ENCODE measurements at places on chromosomes 4 and X.
A peak's percentile ranks its signal among the peaks of the same experiment; 100 is the strongest.

GRCh38 chr4:68272380-68272779, 26.9 kb upstream of the TMPRSS11B start:
- no peak for DNase-seq

DNA sequence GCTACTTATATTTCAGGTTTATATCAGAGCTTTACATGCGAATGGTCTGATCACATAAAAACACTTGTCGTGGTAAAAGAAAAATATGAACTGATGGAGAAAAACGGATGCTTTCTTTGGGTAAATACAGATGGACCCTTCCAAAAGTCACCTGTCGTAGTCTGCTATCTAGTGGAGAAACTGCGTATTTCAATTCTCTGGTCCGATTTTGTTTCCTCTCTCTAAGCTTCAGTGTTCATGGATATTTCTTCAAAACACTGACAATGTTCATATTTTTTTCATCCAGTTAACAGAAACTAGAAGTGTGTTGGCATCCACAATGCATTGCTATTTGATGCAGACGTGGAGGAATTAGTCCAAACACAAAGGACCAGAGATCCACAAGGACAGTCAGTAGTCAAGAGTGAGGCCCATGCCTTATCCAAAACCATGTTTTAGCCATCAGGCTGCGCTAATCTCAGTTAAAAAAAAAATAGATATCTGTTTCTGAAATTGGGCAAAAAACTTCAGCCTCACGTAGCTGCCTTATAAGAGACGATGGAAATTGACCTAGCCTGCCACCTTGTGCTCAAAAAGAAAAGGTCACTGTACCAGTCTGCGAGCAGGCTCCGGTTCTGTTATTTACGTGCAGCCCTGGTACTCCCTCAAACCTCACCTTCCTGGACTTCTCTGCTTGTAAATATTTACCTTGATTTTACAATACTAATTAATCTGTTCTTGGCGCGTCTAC, 16.0 kb downstream of the MEPE start:
- peak; percentile 9 for DNase-seq

- no peak for DNase-seq
Observed at GRCh38 chr4:63786171-63786570, 623.1 kb downstream of the TECRL start.

DNA sequence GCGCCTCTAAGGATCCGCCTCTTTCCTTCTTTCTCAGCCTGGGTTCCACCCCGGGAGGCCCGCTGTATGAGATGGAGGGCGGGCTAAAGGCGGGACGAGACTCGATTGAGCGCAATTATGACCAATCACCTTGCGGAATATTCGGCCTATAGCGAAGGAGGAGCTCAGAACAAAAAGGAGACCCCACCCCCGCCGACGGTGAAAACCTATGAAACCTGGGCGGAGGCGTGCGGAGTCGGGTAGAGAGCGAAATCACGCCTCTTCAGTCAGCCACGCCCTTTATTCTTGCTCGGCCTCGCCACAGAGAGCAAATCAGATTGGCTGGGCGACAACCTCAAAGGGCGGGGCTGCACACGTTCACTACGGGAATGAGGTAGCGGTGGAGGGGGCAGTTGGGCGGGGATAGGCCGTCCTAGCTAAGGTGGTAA, 615 bp upstream of the CDK16 start:
- peak; percentile 99 for DNase-seq

GRCh38 chr4:88029556-88029955, 22.1 kb downstream of the PKD2 start:
- DNase-seq = no peak

- DNase-seq = no peak
Observed at GRCh38 chr4:102429553-102429952, 71.6 kb upstream of the NFKB1 start.

GRCh38 chr4:140675599-140676231, 80.5 kb downstream of the TBC1D9 start:
- DNase-seq = no peak

DNA sequence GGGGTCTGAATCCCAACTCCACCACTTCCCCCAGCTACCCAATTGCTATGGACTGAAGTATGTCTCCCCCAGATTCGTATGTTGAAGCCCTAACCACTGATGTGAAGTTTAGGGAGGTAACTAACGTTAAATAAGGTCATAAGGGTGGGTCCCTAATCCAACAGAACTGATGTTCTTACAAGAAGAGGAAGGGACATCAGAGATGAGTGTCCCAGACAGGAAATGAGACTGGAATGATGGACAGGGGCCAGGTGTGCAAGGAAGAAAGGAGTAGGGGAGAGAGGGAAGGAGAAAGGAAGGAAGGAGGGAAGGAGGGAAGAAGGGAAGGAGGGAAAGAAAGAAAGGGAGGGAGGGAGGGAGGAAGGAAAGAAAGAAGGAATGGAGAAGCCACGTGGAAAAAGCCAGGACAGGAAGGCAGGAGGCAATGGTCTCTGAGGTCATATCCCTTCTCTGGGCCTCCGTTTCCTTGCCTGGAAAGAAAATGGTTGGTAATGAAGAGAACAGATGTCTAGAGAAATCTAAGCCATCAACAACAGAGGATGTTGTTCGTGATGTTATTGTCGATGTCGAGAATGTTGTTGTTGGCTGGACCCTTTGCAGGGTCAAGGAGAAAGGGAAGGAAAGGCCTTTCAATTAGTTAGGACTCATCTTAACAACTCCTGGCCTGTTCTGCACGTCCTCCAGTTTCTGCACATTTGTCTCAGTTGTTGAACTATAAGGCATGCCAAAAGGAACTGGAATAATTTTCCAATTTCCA, 59.0 kb upstream of the FGFBP2 start:
- DNase-seq = no peak

DNA sequence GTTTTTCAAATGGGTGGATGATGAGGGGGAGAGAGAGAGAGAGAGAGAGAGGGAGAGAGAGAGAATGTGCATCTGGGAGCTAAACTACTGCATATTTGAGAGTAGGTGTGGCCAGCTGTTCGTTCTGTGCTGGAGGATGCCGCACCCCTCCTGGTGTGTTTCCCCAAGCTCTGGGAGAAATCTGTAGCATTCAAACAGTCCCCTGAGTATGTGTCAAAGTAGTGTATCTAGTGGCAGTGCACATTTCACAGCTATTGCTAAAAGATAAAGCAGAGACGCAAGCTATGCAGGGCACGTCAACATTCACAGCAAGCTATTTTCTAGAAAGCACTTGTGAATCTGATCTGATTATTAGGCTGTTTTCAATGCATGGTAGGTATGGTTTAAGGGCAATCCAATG, 83.5 kb upstream of the LIMCH1 start:
- peak; percentile 59 for DNase-seq

DNA sequence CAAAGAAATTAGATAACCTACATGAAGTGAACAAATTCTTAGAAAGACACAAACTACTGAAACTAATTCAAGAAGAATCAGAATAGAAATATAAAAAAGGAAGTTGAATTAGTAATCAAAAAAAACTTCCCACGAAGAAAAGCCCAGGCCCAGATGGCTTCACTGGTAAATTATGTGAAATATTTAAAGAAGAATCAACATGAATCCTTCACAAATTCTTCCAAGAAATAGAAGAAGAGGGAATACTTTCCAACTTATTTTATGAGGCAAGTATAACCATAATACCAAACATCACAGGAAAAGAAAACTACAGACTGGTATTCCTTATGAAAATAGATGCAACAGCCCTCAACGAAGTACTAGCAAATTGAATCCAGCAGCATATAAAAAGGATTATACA, 30.7 kb downstream of the MOSPD2 start:
- no peak for DNase-seq

- no peak for DNase-seq
Observed at GRCh38 chrX:460116-460515, 73.4 kb upstream of the PPP2R3B start.

GRCh38 chrX:126785539-126785938, 34.0 kb upstream of the PRR32 start:
- no peak for DNase-seq

DNA sequence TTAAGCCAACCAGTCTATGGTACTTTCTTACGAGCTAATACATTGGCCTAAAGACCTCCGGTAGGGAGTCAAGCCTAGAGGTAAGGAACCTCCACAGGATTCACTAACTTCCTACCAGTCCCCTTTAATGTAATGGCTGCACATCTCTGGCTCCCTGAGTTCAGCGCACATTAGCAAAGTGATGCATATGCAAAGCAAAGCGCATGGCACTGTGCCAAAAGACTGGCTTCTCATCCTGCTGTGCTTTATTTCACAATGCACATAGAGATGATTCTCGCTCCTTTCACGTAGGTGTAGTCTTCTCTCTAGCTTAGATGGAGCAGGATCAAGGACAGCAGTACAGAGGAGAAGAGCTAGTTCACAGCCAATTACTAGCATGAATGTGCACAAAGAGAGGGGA, 14.6 kb upstream of the CLTRN start:
- DNase-seq = no peak

- peak; percentile 89 for DNase-seq
Observed at GRCh38 chr4:165450871-165451270, 72.1 kb downstream of the CPE start.

- DNase-seq = no peak
Observed at GRCh38 chr4:5568931-5569330, 139.4 kb downstream of the EVC2 start.

GRCh38 chr4:170529748-170530722, 440.3 kb upstream of the AADAT start:
- no peak for DNase-seq

DNA sequence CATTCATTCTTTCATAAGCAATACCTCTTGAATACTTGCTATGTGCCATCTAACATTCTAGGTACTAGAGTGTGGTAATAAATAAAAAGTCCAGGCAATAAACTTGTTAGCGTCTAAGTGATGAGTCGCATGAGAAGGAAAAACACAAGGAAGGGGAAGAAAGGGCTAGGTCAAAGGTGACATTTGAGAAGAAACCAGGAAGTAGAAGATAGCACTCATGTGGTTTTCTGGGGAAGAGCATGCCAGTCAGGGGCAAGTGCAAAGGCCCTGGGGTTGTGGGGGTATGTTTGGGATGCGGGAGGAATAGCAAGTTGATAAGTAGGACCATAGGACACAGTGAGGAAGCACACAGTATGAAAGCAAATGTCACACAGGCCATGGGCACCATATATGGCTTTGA, 157.0 kb downstream of the TSPAN5 start:
- DNase-seq = no peak

GRCh38 chr4:168651864-168652263, 155.0 kb downstream of the PALLD start:
- no peak for DNase-seq

GRCh38 chrX:31279359-31279758, 207.5 kb upstream of the FTHL17 start:
- no peak for DNase-seq

GRCh38 chr4:26050212-26050643, 136.2 kb downstream of the SMIM20 start:
- DNase-seq = no peak

- peak; percentile 86 for DNase-seq
Observed at GRCh38 chrX:40244980-40245379, 147.2 kb upstream of the BCOR start.

DNA sequence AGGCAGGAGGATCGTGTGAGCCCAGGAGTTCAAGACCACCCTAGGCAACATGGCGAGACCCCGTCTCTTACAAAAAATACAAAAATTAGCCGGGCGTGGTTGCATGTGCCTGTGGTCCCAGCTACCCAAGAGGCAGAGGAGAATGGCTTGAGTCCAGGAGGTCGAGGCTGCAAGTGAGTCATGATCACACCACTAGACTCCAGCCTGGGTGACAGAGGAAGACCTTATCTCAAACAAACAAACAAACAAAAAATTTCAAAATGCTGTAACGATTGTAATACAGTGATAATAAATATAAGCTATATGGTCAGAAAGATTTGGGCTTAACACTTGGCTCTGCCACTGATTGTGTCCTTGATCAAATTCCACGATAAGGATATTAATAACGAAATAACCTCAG, 24.2 kb downstream of the SLC25A4 start:
- no peak for DNase-seq

DNA sequence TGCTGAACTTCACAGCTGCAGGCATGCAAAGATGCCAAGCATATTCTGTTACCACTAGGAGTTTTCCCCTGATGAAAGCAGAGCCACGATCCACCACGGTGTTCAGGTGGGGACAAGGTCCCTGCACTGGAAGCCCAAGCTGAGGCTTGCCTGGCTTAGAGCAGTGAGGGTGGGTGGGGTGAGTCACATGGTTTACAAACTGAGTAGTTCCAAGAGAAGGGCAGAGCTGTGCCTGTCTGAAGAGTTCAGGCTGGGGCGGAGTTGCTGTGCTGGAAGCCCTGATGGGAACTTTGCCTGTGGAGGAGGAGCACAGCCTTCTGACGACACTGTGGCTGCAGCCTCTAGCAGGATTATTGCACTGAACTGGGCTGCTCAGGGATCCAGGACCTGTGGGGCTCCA, 45.5 kb downstream of the FAM9B start:
- no peak for DNase-seq

- peak; percentile 3 for DNase-seq
Observed at GRCh38 chr4:84530454-84530853, 31.4 kb upstream of the NKX6-1 start.

- DNase-seq = no peak
Observed at GRCh38 chr4:92182736-92183407, 120.9 kb upstream of the GRID2 start.

- no peak for DNase-seq
Observed at GRCh38 chr4:2570551-2571222, 34.2 kb downstream of the FAM193A start.

DNA sequence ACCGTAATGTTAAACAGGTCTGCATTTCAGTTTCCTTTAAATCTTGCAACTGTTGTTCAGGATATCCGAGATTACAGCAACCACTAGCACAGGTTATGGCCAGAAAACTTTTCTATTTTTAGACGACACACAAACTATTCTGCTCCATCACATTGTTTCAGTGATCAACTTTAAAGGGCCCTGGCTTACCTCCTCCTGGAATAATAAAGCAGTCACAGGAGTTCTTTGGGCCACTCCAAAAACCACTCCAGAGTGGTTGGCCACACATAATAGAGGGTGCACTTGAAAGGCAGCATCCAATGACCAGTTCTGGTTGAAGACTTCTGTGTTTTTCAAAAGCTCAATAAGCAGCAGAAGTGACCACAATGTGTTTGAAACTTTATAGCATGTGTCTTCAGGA, 118.9 kb downstream of the RAB28 start:
- DNase-seq = no peak

GRCh38 chr4:173288296-173288695, 45.9 kb downstream of the HMGB2 start:
- DNase-seq = peak; percentile 19

GRCh38 chr4:37687194-37687562, 1.0 kb upstream of the RELL1 start:
- DNase-seq = no peak

- no peak for DNase-seq
Observed at GRCh38 chr4:8338351-8338961, 68.9 kb downstream of the HTRA3 start.

DNA sequence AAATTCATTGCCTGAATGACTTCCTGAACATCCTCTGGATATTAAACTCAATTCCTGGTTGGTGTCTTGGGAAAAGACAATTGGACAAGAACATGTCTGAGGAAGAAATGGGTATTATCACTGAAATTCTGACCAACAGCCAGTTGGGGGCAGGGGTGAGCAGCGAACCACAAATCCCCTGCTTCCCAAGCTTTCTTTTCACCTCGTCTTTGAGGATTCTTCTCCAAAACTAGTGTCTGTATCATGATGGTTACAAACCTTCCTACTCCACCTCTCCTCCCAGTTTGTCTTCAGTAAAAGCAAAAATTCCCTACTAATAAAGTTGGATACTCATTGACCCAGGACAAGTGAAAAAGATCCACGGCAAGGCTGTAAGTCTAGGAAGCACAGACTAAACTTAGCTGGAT, 48.3 kb upstream of the WDR1 start:
- peak; percentile 11 for DNase-seq
